ENCODE measurements at places on chromosomes 4 and X.

DNA sequence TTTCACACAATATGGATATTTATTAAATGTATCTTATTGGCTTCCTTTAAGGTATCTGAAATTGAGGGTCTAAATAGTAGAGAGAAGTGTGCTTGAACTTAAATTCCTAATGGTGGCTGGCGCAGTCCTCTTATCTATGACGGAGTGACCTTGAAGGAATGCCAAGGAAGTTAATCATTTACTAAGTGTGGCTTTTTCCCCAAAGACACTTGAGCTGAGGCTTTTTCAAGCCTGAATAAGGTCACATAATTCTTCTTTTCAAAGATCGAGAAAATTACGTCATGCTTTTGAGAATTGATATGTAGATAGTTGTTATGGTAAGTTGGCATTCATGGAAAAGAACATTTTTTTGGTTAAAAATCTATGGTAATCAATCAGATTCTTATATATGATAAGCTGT is 11.7 kb upstream of the PRPS2 start:
- DNase-seq, result no peak

DNA sequence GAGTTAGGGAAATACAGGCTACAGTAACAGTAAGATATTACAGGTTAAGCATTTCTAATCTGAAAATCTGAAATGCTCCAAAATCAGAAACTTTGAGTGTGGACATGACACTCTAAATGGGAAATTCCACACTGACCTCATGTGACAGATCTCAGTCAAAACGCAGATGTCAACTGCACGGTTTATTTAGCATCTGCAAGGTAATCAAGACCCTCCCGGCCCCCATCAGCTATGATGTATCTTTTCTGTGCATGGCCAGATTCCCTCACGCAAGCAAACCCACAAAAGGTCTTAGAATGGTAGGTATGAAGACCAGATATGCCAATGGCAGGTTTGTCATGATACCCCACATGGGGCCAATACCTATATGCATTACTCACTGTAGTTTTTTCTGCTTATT is 82.8 kb downstream of the COQ2 start:
- DNase-seq, result no peak

GRCh38 chr4:41430792-41431191 is 107.2 kb upstream of the LIMCH1 start:
- DNase-seq, result no peak

- no peak for DNase-seq
Observed at GRCh38 chr4:8773124-8773931, 98.3 kb downstream of the HMX1 start.

- DNase-seq, result no peak
Observed at GRCh38 chr4:26701786-26702227, 117.9 kb downstream of the TBC1D19 start.

- no peak for DNase-seq
Observed at GRCh38 chrX:68568136-68568535, 69.3 kb downstream of the YIPF6 start.

GRCh38 chrX:131895807-131896206 is 127.3 kb upstream of the STK26 start:
- no peak for DNase-seq

DNA sequence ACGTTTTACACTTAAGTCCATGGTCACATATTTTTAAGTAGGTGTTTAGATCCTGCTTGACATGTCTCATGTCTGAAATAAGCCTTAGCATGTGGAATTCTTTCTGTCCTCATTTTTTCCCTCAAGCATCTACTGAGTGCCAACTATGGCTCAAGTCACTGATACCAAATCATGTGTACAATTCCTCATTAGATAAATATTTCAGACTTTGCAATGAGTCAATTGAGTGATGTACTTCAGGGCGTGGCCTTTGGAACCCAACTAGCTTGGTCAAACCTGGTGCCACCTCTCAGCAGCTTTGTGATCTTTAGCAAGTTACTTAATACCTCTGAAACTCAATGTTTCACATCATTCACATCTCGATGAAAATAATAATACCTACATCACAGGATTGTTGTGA is 12.6 kb upstream of the JADE1 start:
- no peak for DNase-seq

DNA sequence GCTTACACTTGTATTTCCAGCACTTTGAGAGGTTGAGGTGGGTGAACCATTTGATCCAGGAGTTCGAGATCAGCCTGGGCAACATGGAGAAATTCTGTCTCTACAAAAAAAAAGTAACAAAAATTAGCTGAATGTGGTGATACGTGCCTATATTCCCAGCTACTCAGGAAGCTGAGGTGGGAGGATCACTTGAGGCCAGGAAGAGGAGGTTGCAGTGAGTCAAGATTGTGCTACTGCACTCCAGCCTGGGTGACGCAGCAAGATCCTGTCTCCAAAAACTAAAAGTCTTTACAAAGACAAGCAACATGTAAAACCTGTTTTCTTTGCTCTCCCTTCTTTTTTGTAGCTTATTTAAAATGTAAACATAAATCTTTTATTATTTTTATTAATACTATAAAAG is 1156.1 kb downstream of the FAT4 start:
- DNase-seq, result no peak

- DNase-seq, result no peak
Observed at GRCh38 chrX:155867821-155868220, 13.3 kb upstream of the VAMP7 start.

- no peak for DNase-seq
Observed at GRCh38 chr4:185020293-185020808, 2.1 kb downstream of the HELT start.

GRCh38 chrX:131066237-131066636 is 8.1 kb downstream of the ARHGAP36 start:
- DNase-seq, result no peak

DNA sequence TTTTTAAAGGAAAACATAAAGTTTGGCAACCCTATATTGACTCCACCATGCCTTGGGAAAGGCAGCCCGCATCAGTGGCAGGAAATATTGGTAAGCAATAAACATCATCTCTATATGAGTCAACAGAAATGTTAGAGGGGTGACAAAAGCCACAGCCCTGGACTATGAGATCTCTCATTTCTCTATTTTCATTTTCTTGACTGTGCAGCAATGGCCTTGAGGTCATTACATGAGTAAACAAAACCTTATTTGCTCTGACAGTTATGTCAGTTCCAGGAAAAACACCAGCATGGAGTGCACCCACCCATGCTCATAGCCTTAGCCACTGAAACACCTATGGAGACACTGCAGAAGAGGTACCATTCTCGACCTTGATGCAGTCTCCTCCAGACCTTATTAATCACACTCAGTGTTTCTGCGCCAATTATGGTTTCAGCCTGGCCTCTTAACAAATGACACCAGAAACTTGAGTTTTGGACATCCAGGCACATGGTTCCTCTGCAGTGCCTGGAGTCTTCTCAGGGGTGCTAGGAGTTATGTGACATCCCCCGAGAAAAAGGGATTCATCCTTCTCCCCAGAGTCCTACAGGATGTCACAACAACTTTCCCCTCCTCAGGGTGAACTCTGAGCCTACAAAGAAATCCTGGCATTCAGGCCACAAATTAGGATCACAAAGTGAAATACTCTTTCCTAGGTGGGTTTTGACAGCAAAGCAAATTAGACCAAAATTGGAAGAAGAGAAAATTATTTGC is 16.0 kb upstream of the HPGD start:
- DNase-seq, result no peak

All from stimulated activated CD4-positive, alpha-beta T cell treated with anti-CD3 and anti-CD28 coated beads, Interleukin-1b, Interleukin-23, amount 100 ng/mL, for 4 hours (primary cell).